Peyer's patch (tissue), 4 donors: ENCODE measurements at places on chromosomes 6 and 20. TPM values are rescaled to one million over a fixed set of nuclear protein-coding genes. Genes with fewer than 3 reads are reported as not detected.

The ANKRD66 gene
- total RNA-seq: not detected

The BPI gene
- total RNA-seq: not detected

The RCAN2 gene
- 6.2 TPM for total RNA-seq

The SRSF12 gene
- not detected for total RNA-seq

GRCh38 chr6:158279615-158280014 lies 32.6 kb upstream of the TULP4 start:
- no peak for DNase-seq

DNA sequence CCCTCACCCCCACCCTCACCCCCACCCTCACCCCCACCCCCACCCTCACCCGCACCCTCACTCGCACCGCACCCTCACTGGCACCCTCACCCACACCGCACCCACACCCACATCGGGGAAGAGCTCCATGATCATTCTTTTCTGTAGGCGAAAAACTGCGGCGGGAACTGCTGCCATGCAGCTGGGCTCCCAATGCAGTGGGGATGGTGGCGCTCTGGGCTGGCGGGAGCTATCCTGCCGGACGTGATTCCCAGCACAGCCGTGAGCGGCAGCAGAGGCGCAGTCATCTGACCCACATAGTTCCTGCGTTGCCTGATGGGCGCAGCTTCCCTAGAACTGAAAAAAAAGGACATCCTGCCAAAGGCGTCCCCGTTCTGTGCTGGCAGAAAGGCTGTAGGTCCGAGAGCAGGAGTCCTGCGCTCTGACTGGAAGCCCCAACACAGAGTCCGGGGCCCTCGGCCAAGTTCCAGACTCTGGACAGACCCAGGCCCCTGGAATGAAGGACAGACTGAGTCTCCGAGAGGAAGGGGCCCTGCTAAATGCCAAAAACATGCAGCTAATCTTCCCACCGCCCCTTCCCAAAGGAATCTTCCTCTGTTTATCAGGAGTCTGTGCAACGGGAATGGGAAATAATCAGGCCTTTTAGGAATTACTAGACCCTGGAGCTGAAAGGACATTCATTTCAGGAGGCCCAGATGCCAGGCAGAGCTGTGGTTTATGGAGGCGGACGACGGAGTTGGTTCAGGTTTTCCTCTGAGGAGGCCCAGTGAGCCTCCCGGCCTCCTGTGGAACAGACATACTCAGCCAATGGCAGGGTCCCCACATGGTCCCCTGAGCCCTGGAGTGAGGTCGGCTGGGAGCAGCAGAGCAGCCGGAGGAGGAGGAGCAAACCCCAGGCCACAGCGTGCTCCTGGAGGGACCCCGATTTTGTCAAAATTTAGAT lies 14.1 kb upstream of the TCFL5 start:
- DNase-seq: peak; percentile 79

DNA sequence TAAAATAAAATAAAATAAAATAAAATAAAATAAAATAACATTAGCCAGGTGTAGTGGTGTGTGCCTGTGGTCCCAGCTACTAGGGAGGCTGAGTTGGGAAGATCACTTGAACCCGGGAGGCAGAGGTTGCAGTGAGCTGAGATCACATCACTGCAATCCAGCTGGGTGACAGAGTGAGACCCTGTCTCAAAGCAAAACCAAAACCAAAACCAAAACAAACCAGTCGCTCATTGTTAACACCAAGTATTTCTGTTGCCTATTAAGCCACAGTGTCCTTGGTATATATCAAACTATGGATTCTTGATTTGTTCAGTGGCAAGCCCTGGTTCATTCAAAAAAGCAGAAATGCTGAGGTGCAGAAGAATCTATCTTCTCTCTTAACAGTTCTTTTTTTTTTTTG lies 65.7 kb downstream of the PYGB start:
- DNase-seq: no peak

- no peak for DNase-seq
Measured at GRCh38 chr6:152458648-152459644, 178.2 kb downstream of the SYNE1 start.

GRCh38 chr6:16821834-16822264 lies 60.6 kb upstream of the ATXN1 start:
- DNase-seq: no peak

DNA sequence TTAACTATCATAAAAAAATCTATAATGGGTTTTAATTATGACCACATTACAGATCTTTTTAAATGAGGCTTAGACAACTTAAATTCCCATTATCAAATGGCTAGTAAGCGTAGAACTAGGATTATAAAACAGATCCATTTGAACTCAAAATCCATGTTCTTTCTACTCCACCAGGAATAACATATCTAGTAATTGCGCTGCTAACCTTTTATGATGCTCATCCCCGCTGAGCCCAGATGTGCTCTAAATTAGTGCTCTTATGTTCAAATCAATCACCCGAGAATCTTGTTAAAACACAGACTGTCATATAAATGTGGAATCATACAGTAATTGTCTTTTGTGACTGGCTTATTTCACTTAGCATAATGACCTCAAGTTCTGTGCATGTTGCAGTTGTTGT lies 903.1 kb downstream of the PHF3 start:
- DNase-seq: no peak

GRCh38 chr6:2677080-2677593 lies 73.6 kb downstream of the MYLK4 start:
- DNase-seq: no peak

- no peak for DNase-seq
Measured at GRCh38 chr6:36818756-36819155, 20.5 kb downstream of the CPNE5 start.

GRCh38 chr6:18209539-18210197 lies 54.4 kb downstream of the KDM1B start:
- no peak for DNase-seq

- DNase-seq: no peak
Measured at GRCh38 chr6:79543411-79543810, 6.2 kb upstream of the LCA5 start.
